ENCODE measurements at places on chromosomes 5 and 9.

DNA sequence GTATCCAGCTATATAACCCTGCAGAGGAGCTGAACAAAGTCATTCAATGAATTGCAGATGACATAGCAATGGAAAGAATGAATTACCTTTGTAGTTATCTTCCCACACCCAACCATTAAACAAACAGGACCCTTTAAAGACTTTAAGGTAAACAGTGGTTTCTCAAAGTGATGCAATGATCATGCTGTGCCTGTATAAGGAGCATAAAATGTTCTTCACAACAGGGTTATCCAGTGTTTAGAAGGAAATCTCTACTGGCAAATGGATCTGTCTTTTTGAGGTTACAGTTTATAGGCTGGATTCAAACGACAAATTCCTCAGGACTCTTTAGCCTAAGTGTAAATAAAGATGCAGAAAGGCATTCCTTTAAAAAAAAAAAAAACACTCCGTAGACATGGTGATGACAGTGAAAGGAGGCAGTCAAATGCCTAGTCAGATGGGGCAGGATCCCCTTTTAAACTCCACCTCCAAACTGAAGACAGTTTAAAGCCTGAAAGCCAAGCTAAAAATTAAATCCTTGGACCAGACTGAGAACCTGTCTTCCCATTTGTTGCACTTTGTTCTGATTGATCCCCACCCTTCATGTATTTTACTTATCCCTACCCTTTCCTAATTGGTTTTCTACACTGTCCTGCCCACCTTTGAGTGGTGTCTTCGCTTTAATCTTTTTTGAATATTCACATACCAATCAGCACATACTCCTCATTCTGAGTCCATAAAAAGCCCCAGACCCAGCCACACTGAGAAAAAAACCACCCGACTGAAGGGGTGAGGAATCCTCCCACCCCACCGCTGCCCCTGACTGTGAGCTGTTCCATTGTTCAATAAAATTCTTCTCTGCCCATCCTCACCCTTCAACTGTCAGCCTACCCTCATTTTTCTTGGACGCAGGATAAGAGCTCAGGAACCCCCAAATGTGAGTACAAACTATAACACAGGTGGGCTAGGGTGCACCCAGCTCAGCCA is 761.3 kb upstream of the DMAC1 start:
- no peak for DNase-seq

DNA sequence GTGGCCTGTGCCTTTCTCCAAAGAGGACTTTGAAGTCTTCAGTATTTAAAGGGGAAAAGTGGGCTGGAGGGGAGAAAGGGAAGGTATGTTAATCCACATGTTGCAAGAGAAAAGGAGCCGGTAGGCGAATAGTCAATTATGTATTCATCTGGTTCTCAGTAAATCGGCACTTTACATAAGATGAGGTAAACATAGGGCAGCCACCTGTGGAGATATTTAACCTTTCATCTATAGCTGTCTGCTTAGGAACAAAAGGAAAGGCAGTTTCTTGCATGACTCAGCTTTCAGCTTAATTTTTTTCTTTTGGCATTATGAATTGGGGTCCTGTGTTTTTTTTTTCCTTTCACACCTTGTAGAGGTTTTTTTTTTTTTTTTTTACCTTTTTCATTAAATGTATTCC is 42.2 kb downstream of the FGD3 start:
- DNase-seq = no peak

DNA sequence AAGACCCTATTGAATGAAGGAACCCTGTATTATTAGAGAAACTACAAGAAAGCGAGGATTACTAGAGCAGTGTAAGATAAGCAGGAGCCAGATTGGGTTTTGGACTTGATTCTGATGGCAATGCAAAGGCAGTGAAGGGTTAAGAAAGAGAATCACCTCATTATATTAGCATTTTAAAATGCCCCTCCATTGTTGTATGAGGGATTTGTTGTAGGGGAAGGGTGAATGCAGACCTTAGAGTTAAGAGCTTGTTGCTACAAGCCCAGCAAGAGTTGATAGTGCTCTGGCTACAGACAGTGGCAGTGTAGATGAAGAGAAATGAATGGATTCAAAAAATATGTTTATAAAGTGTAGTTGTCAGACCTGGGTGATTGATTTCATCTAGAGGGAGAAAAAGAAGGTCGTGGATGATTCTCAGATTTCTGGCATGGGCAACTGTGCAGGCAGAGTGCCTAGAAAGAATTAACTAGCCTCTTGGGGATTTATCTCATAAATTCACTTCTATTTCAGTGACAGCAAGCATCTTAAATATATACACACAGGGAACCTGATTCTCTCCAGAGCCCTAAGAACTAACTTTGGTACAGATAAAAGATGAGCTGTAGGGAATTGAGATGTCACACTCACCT is 344.8 kb downstream of the ARRDC3 start:
- DNase-seq = no peak

GRCh38 chr5:14759744-14760547 is 95.4 kb downstream of the OTULIN start:
- no peak for DNase-seq

DNA sequence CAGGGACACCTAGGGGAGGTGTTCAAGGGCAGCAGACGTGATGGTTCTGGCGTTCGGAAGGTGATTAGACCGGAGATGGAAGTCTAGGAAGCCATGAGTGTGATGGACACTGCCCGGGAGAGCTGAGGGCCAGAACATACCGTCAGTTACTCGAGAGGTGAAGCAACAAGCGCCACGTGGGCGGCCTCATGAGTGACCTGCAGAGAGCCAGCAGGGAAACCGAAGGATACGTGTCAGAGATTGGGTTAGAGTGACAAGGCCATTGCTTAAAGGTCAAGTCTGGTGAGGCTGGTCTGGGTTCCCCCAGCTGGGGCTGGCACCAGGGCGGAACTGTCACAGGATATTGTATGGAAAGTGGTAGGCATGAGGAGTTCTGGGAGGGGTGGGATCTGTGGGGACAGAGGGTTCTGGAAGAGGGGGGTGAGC is 60.0 kb downstream of the C9orf50 start:
- DNase-seq = no peak

GRCh38 chr9:116152390-116152789 is 1.2 kb upstream of the PAPPA start:
- DNase-seq = no peak

DNA sequence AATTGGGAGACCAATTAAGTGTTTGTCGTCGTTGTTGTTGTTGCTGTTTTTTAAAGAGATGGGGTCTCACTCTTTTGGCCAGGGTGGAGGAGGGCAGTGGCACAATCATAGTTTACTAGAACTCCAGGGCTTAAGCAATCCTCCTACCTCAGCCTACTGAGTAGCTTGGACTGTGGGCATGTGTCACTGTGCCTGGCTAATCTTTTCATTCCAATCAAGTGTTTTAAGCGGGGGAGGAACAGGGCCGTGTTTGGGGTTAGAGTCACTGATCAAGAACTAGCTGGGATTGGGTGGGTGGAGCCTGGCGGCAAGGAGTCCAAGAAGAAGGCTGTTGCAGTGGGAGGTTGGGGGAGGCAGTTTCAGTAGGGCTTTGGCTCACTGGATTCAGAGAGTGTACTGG is 13.8 kb downstream of the SNX30 start:
- DNase-seq = no peak

GRCh38 chr5:141403387-141403786 is 809 bp downstream of the PCDHGA9 start:
- no peak for DNase-seq
